Stimulated activated naive B cell treated with anti-CD40 and anti-IgM and Interleukin-4, amounts not matched to agents 10 μg/mL and 1 μg/mL and 100 μg/mL, for 72 hours (primary cell): ENCODE measurements at places on chromosomes 2 and 18.

GRCh38 chr2:8566155-8566670, 115.6 kb upstream of the ID2 start:
- DNase-seq = no peak

DNA sequence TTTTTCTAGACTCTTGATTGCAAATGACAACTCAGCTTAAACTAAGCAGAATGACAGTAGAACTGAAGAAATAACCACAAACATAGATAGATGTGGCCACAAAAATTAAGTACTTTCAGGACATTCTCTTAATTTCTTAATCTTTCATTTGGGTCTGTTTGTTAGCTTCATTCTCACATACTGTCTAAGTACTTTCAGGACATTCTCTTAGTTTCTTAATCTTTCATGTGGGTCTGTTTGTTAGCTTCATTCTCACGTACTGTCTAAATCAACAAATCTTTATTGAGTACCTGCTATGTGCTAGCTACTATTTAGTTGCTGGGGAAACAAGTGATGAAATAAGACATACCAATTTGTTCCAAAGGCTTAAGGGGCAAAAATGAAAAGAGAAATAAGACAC, 35.1 kb downstream of the FAM117B start:
- DNase-seq = no peak

DNA sequence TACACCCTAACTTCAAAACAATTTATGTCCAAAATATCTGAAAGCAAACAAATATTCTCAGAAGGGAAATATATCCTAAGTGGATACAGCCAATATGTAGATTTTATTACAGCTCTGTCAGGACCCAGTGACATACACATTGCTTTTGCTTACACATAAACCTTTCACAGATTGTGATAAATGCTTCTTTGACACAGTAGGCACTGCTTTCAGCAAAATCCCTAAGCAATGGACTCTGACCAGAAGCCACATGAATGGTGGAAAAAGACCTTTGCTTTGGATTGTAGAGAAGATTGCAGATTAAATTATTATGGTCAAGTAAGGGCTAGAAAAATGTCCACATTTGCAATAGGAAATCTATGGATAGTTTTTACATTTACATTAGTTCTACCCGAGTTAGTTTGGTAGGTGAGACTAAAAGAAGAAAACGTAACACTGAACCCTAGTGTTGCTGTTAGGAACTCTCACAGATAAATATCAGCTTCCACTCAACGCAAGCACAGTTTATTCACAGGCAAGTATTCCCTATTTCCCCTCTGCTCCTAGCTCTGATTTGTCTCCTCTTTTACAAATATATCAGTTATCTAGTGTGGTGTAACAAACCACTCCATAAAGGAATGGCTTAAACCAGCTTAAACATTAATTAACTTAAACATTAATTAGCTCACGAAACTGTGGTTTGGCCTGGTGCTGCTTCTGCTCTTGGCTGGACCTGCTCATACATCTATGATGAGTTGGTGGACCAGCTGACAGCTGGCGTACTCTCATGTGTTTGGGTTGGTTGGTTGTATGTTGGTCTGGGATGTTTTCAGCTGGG, 23.6 kb upstream of the SERPINE2 start:
- no peak for DNase-seq

DNA sequence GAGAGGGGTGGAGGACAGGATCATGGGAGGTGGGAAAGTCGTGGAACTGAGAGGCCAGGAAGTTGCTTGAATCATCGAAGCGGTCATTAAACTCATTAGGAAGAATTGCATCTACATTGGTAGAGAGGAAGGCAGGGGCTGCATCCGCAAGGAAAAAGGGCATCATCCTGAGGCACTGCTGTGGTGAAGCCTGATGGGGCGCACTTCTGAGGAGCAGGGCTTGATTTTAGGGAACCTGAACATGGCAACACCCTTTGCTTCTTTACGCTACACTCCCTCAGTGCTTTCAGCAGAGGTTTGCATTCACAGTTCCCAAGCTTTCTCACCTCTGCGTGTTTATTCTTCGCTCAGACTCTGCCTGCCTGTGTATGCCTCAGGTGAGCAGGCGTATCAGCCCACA, 352.0 kb upstream of the RAB6C start:
- DNase-seq = no peak

GRCh38 chr2:199457147-199458008, at the start of gene SATB2:
TSS of gene SATB2 (minus strand) at chr2:199457939. CDS start at chr2:199456037, 1,902 bp downstream.
- no peak for DNase-seq

- DNase-seq = no peak
Measured at GRCh38 chr2:160167089-160167740, 32.9 kb downstream of the ITGB6 start.

- no peak for DNase-seq
Measured at GRCh38 chr2:19855542-19856431, 46.0 kb downstream of the TTC32 start.

GRCh38 chr18:56712761-56713160, 61.6 kb downstream of the WDR7 start:
- no peak for DNase-seq

- DNase-seq = no peak
Measured at GRCh38 chr2:16224298-16225045, 284.1 kb downstream of the MYCN start.

- no peak for DNase-seq
Measured at GRCh38 chr2:71919708-71920107, 228.0 kb downstream of the CYP26B1 start.

DNA sequence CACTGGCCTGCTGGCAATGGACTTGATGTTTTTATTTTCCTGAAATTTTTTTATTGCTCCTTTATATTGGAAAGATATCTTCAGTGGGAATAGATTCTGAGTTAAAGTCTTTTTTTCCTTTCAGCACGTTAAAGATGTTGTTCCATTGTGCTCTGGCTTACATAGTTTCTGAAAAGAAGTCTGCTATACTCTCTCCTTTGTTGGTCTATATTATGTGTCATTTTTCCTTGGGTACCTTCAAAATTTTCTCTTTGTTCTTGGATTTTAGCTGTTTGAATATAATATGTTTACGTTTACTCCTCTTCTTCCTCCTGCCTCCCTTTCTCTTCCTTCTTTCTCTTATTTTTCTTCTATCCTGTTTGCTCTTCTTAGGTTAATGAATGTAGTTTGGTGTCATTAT, 105.5 kb downstream of the CAPN13 start:
- no peak for DNase-seq

GRCh38 chr18:4412286-4412685, 42.8 kb downstream of the DLGAP1 start:
- no peak for DNase-seq

DNA sequence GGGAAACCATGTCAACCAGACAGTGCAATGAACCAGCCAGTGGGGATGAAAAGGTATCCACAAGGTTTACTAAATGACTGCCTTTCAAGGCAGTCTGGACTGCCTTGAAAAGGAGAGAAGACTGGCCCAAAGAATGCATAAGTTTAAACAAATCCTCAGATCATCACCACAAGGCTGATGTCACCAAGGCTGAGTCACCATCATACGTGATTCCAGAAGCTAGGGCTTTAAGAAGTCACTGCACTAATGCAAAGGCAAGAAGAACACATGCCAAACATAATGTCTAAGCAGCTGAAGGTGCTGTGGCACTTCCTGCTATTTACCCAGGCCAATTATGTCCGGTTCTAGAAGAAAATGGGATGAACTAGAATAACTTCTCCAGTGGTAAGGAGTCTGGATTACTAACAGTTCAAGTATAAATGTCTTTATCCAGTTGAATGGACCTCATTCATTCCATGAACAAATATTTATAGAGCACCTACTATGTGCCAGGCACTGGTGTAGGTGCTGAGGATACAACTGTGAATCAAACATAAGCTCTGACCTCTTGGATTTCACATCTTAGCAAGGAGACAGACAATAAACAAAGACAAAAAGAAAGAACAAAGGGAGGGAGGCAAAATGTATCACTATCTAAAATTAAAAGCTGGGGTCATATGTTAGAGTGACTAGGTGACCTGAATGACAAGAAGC, 37.6 kb upstream of the ONECUT2 start:
- no peak for DNase-seq
